ENCODE measurements at places on chromosomes 16 and 17.

DNA sequence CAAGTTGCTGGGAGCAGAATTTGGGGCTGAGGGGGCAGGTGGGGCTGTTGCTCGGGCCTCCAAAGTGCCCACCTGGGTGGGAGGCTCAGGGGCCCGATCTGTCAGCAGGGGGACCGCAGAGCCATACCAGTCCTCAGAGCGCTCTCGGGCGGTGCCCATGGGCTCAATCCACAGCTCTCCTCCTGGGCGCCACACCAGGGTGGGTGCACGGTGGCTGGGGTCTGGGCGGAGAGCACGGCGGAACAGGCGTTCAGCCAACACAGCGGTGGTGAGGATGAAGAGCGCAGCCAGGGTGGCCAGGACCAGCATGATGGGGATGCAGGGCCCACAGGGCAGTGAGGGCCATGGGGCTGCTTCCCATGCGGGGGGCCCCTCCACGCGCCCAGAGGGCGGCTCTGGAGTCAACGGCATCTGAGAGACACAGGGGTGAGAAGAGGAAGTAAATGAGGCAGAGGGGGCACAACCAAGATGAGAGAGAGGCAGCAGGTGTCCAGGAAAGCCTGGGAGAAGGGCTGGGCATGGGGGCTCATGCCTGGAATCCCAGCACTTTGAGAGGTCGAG is 1.2 kb downstream of the C16orf54 start:
- no peak for DNase-seq

- no peak for DNase-seq
Observed at GRCh38 chr16:77385481-77385880, 49.4 kb downstream of the ADAMTS18 start.

DNA sequence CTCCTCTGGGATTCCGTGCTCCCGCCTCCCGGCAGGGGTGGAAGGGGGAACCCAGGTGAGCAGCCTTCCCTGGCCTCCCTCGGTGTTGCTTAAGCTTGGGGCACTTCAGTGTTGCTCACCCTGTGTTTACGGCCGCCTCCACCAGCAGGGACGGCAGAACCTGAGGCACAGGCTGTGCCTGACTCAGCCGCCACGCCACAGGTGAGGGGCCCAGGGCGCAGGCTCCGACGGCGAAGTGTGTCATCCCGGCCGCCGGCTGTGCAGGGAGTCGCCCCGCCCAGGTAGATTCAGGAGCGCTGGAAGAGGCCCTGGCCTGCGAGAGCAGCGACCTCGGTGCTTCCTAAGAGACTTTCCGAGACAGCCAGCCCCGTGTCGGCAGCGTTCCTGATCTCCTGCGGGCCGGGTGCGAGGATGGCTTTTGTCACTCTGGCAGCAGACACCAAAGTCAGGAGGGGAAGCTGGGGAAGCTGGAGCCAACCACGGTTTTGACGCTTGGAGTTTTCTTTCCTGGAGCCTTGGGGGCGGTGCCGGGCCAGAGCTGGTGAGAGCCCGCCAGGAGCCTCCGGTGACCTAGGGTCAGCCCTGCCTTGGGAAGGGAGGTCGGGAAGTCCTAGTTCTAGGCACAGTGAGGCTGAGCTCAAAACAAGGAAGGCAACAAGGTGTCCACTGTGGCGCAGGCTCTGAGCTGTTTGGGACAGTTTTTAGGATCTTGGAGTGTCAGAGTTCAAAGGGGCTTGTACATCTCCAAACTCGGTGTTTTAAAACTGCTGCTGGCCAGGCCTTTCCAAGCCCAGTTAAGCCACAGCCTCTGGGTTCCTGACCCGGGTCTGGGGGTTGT is 2.1 kb downstream of the GSE1 start:
- no peak for DNase-seq

- no peak for DNase-seq
Observed at GRCh38 chr17:40493697-40494096, 7.7 kb downstream of the TNS4 start.

- no peak for DNase-seq
Observed at GRCh38 chr17:76500747-76501017, 541 bp downstream of the RHBDF2 start.

DNA sequence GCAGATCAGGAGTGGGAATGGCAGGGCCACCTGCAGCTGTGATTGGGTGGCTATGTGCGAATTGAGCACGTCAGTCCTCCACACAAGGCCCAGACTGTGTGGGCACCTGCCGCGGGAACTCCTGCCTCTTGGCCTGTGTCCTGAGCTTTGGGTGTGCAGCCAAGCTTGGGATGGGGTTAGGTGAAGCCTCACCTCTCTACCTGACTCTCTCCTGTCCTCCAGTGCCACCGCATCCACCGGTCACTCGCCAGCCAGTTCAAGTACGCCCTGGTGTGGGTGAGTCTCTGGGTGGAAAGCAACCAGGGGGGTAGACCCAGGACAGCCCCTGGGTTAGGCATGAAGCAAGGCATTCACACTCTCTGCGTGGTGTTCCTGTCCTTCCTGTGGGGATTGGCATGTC is 2.3 kb upstream of the MYO15A start:
- no peak for DNase-seq

GRCh38 chr16:64654178-64654577 is 467.7 kb downstream of the CDH11 start:
- DNase-seq = no peak

GRCh38 chr17:40333781-40334448 is 24.9 kb downstream of the RARA start:
- no peak for DNase-seq

- no peak for DNase-seq
Observed at GRCh38 chr16:85650135-85650843, 37.2 kb downstream of the GSE1 start.

DNA sequence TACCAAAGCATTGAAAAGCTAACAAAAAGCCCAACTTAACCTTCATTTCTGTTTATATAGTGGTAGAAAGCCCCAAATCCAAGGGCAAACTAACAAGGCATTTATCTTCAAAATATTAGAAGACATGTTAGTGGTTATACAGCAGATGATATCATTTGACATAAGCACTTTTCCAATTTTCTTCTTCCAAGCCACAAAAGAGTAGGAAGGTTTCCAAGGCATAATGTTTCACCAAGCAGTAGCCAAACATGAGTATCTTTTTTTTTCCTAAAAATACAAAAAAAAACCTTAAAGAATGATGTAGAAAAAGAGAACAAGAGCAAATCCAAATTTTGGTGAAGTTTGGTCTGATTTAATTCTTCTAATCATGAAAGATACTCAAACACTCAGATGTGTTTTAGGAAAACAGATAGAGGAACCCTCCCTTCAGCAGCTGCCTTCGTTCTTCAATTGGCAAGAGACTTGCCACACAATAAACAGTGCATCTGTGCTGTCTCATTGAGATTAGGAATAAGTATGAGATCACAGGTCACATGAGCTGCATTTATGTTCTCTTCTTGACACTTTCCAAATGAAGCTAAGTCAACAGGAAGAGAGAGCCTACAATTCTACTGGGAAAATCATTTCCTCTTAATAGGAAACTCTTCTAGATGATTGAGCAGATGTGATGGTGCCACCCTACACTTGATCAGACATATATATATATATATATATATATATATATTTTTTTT is 106.7 kb downstream of the TTC19 start:
- DNase-seq = no peak

- no peak for DNase-seq
Observed at GRCh38 chr17:63024716-63025115, 58.7 kb downstream of the TANC2 start.

GRCh38 chr16:18834864-18835263 is 33.5 kb upstream of the ARL6IP1 start:
- no peak for DNase-seq

GRCh38 chr16:50534091-50534490 is 14.1 kb upstream of the NKD1 start:
- DNase-seq = no peak

- no peak for DNase-seq
Observed at GRCh38 chr17:46720408-46720807, 98.1 kb downstream of the WNT3 start.

GRCh38 chr17:80780381-80781198 is 211.1 kb upstream of the CHMP6 start:
- peak; percentile 74 for DNase-seq

- no peak for DNase-seq
Observed at GRCh38 chr17:48433896-48434295, 3.9 kb upstream of the SKAP1 start.

- DNase-seq = no peak
Observed at GRCh38 chr17:48746916-48747444, 18.4 kb upstream of the HOXB13 start.

- no peak for DNase-seq
Observed at GRCh38 chr17:56699186-56699894, 105.8 kb downstream of the NOG start.

GRCh38 chr17:31388770-31389656 is 2.5 kb upstream of the RAB11FIP4 start:
- peak; percentile 54 for DNase-seq

DNA sequence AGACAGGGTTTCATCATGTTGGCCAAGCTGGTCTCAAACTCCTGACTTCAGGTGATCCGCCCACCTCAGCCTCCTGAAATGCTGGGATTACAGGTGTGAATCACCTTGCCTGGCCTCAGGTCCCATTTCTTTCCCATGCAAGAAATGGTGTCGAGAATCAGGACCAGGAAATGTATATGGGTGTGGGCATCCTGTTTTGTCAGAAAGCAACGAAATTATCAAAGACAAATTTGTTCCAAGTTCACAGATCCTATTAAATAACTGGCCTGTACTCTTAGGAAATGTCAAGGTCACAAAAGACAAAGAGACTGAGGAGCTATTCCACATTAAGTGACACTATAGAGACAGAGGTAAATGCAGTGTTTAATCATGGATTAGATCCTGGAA is 17.1 kb upstream of the ST6GALNAC1 start:
- DNase-seq = no peak

DNA sequence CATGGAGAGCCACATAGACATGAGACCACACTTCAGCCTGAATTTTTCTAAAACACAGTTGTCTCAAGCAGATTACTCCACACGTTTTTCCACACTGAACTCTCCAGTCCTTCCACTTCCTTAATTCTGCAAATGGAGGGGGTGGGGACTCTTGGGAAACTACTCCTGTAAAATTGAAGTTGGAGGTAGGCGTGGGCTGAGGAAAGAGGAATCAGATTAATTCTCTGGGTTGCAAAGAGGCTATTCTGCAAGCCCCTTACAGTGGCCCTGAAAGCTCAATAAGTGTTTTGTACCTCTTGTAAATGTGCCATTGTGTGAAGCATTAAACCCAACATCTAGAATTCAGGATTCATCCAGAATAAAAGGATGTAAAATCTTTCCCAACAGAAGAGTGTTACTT is 9.6 kb downstream of the MARVELD3 start:
- no peak for DNase-seq

- DNase-seq = no peak
Observed at GRCh38 chr17:81261096-81261495, 22.0 kb downstream of the NDUFAF8 start.

- no peak for DNase-seq
Observed at GRCh38 chr17:13749891-13750235, 148.1 kb upstream of the HS3ST3A1 start.

DNA sequence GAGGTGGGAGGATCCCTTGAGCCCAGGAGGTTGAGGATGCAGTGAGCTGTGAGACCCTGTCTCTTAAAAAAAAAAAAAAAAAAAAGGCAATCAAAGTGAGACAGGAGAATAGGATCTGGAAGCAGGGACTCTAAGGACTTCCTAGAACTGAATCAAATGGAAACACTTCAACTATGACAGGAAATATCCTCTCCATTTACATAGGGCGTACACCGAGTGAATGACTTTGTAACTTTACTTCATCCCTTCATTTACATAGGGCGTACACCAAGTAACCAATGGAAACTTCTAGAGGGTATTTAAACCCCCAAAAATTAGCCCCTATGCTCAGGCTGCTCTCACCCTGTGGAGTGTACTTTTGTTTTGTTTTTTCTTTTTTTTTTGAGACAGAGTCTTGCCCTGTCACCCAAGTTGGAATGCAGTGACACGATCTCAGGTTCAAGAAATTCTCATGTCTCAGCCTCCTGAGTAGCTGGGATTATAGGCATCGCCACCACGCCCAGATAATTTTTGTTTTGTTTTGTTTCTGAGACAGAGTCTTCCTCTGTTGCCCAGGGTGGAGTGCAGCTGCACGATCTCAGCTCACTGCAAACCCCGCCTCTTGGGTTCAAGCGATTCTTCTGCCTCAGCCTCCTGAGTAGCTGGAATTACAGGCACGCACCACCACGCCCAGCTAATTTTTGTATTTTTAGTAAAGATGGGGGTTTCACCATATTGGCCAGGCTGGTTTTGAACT is 9.6 kb upstream of the PRPSAP1 start:
- DNase-seq = no peak

- DNase-seq = no peak
Observed at GRCh38 chr17:44220213-44221083, 973 bp upstream of the UBTF start.

GRCh38 chr16:1572673-1573072 is 39.2 kb downstream of the IFT140 start:
- DNase-seq = no peak

DNA sequence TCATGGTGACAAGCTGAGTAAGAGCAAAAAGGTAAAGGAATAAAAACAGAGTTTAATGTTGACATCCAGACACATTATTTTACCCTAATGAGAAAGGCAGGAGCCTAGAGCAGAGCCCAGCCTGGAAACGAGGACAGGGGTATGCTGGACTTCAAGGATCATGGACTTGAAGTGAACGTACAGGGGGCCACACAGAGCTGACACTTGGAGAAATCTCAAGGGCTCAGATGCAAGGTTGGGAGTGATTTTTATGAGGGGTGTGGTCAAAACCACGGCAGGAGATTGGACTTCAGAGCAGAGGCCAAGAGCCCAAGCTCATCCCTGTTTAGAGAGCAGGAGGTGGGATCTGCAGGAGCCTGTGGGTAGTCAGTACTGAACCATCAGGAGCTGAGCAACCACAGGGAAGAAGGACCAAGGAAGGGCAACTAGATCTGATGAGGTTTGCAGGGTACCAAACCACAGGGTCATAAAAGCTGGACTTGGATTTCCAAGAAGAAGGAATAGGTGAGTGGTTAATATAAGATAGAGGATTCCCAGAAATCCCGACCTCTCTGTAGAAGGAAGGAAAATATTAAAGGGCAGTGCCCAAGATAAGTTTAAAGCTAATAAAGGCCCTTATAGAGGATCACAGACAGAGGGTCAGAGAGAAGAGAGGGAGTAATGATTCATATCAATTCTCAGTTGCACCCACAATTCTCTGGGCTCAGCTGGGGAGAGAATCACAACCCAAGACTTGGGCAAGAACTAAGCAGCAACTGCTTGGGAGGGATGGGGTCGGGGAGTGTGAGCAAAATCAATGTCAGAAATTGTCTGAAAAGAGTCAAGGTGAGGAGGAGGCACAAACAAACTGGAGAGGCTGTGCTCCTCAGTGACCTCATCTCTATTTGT is 331.7 kb downstream of the SOX9 start:
- DNase-seq = no peak

DNA sequence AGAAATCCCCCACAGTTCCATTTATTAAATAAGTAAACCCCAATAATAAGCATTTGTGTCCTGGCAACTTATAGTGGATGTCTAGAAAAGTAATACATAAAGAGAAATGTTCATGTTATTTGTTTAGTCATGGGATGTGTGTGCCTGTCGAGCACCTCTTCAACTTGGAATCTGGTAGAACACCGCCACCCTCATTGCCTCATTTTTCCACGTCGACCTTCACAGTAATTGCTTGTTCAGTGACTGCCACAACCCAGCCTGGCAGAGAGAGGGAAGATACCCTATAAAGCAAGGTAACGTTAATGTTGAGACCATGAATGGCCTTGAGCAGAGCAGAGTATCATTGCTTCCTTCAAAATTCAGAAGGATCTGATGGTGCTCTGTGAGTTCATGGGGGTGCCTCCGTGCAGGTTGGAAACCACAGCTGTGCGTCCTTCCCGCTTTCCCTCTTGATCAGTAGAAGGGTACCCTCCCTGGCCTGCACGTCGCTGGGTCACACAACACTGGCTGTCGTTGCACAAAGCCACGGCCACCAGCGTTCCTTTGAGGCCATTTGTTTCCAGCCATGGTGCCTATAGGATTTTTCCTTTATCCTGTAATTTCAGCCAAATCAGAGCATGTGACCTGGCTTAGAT is 3.7 kb upstream of the DNASE1 start:
- no peak for DNase-seq
